ENCODE measurements at places on chromosomes 13 and 19.

GRCh38 chr19:38559428-38560401, 58.0 kb downstream of the MAP4K1 start:
- no peak for DNase-seq

DNA sequence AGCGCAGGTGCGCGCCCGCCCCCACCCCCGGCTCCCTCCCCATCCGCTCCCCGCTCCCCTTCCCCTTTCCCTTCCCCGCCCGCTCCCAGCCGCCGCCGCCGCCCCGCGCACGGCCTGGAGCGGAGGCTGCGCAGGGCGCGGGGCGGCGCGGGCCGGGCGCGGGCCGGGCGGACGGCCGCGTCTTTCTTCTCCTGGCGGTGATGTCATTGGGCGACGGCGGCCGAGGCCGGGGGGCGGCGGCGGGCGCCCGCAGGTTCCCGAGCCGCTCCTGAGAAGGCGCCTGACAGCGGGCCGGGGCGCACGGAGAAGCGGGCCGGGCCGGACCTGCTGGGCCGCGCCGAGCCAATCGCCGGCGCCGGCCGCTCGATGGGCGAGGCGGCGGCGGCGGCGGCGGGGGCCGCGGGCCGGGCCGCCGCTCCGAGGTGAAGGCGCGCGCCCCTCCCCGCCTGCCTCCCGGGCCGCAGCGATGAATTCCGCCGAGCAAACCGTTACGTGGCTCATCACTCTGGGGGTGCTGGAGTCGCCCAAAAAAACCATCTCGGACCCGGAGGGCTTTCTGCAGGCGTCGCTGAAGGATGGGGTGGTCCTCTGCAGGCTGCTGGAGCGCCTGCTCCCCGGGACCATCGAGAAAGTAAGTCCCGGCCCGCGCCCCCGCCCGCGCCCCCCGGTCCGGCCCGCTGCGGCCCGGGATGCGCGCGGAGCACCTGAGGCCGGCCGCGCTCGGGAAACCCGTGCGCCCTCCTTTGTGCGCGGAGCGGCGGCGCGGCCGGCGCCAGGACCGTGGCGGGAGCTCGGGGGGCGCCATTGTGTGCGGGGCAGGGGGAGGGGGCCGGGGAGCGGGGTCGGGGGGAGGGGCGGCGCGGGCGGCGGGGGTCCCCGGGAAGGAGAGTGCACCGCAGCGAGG, at the start of gene ARHGEF7:
ARHGEF7 (plus strand) TSS at position 250 of the 904 bp plus-strand sequence; CDS start at position 467, 217 bp downstream.
- DNase-seq = no peak

GRCh38 chr19:41194157-41194552, 1.1 kb downstream of the CYP2S1 start:
- DNase-seq = no peak

- DNase-seq = no peak
Observed at GRCh38 chr13:23778879-23779278, 110.3 kb downstream of the MIPEP start.

DNA sequence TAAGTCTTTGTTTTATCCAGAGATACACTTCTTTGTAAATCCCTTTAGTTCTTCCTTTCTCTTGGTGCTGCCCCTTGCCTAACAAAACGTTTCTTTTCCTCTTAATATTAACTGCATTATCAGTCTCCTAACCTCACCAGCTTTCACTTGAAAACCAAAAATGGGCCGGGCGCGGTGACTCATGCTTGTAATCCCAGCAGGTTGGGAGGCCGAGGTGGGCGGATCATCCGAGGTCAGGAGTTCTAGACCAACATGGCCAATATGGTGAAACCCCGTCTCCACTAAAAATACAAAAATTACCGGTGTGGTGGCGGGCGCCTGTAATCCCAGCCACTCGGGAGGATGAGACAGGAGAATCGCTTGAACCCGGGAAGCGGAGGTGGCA, 329.8 kb upstream of the MIR17HG start:
- DNase-seq = no peak

GRCh38 chr19:3774621-3775373, 2.8 kb upstream of the RAX2 start:
- DNase-seq = no peak

GRCh38 chr13:80572308-80572922, 231.5 kb upstream of the SPRY2 start:
- DNase-seq = no peak

GRCh38 chr13:20825477-20825875, 51.7 kb upstream of the EEF1AKMT1 start:
- no peak for DNase-seq

DNA sequence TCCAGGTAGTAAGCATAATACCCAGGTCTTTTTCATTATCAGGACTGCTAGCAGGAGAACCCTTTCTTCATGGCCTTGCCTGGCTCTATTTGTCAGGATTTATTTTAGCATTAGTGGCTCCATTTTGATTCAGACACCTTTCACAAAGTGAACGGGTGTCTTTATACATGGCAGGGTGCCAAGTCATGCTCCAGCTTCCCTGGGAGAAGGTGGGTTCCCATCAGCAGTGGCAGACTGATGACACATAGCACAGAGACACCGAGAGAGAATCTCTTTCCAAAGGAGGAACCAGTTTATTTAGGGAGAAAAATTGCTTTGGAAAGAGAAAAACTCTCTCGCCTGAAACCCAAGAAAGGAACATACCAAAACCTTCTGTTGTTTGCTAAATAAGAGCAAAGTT, 135.3 kb upstream of the TMTC4 start:
- DNase-seq = no peak

DNA sequence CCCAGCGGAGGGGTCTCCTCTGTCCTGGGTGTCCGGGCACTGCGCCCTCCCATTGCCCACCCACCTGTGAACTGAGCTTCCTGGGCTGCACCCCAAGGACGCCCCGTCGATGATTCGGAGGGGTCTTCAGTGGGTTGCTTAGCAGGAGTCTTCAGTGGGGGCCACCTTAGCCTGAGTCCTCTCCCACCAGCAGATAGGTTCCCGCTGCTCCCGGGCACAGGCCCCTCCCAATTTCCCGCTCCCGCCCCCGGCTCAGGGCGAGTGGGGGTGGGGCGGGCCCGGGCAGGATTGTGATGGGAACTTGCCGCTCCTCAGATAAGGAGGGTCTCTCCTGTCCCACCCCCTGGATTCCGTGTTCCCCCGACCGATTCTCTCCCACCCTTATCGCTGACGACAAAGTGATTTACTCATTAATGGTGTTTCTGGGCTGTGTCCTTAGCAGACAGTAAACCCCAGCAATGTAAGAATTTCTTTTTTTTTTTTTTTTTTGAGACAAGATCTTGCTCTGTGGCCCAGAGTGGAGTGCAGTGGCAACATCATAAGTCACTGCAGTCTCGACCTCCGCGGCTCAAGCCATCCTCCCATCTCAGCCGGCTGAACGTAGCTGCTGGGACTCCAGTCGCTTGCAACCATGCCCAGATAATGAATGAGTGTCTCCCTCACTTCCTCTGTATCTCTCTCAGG, 655 bp upstream of the S1PR5 start:
- no peak for DNase-seq

GRCh38 chr19:5974721-5975387, 3.1 kb downstream of the RANBP3 start:
- no peak for DNase-seq

GRCh38 chr13:113989585-113990300, 15.9 kb upstream of the C13orf46 start:
- DNase-seq = no peak

- DNase-seq = no peak
Observed at GRCh38 chr19:45075301-45076028, 813 bp downstream of the ZNF296 start.

GRCh38 chr19:10553087-10553667, 9.5 kb downstream of the ATG4D start:
- no peak for DNase-seq

GRCh38 chr13:80778297-80778696, 437.4 kb upstream of the SPRY2 start:
- no peak for DNase-seq

DNA sequence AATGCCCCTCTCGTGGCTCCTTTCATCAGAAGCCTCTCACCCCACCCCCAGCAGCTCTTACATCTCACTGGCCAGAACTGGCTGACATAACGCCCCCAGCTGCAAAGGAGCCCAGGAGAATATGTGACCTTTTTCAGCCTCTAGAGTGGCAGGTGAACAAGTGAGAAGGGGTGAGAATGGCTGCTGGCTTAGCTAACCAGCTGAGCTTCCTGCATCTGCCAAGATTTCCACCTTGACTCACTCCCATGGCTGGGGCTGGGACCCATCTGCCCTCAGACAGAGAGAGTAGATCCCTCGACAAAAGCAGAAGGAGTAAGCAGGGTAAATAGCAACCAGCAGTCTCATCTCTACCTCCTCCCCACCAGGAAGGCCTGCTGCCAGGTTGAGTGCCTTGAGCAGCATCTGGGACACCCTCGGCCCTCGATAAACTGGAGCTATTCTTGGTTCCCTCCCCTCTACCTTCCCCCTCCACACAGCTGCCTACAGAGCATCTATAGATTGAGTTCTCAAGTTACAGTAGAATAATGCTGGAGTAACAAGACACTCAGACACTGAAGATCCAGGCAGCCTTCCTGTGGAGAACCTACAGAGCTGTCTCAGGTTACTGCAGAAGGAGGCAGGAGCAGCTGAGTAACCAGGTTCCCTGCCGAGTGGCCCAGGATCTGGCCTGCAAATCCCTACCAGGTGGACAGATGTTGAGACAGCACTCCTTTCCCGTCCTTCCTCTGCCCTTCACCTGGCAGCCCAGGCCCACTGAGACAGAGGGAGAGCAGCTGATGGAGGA, 15.5 kb downstream of the KASH5 start:
- no peak for DNase-seq

DNA sequence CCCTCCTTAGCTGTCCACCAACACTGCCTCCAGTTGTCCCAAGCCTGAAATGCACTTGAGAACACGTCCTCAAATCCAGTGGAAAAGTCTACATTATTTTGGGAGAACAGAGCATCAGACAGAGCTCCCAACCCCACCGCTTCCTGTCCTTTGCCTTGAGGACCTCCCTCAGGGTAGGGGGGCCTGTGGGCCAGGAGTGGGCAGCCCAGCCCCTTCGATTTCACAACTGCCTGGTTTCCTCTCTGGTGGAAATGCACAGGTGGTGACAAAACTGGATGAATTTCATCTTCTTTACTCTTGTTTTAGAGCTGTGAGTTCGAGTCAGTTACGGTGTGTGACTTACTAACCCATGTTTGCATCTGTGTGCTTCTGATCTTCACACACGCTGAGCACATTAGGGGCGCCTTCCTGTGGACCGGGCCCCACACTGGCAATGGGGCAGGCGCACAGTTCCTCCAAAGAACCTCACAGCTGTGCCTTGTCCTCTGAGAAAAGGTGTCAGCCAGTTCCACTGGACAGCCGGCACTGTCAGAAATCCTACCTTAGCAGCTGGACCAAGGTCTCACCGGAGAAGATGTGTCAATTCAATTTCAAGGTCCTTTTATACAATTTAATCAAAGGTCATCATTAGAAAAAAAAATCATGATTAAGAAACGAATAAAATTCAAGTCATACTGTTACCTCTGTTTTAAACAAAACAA, 80.2 kb downstream of the IRS2 start:
- DNase-seq = no peak

GRCh38 chr19:16605553-16605994, 22.4 kb downstream of the MED26 start:
- no peak for DNase-seq

DNA sequence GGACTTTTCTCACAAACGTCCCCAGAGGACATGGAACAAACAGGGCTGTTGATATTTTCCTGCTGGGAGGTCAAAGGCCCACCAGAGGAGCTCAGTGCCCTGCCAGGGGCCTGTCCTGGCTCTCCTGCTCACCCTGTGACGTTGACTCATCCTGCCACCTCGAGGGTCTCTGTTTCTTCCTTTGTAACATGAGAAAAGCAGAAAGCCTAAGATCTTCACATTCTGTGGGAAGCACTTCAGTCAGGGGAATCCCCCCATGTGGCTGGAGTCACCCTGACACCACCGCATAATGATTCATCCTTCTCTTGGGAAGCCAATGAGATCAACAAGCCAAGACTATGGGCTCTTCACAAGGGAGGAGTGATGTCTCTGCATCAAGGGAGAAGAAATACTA, 147.9 kb downstream of the KATNAL1 start:
- no peak for DNase-seq

GRCh38 chr13:87333599-87333998, 337.6 kb upstream of the SLITRK5 start:
- DNase-seq = no peak

- DNase-seq = no peak
Observed at GRCh38 chr19:39969681-39970424, 1.1 kb upstream of the PSMC4 start.

GRCh38 chr13:35356572-35356971, 119.9 kb downstream of the MAB21L1 start:
- DNase-seq = no peak

- DNase-seq = no peak
Observed at GRCh38 chr13:30739761-30740642, 4.7 kb downstream of the ALOX5AP start.

DNA sequence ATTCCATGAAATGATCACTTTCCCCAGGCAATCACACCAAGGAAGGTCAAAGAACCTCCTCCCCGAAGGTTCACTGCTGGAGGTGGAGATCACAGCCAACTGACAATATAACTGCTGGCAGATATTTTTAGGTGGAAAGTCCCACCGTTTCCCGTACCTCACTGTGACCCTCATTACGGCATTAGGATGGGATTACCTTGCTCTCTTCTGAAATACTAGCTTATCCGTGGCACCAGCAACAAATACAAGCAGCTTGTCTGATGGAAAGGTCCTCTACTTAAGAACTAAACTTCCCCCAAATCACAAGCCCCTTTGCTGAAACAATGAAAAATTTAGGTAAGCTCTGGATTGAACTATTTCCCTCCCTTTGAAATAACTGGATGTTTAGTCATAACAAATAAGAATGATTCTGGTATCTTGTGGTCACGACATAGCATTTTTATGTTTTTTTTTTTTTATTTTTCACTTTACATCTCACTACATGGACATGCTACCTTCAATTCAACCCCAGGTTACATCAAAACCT, 178.9 kb downstream of the COL4A1 start:
- no peak for DNase-seq

GRCh38 chr19:30091456-30091855, 149.4 kb downstream of the URI1 start:
- no peak for DNase-seq

GRCh38 chr19:9709305-9709704, 34.4 kb upstream of the ZNF562 start:
- DNase-seq = no peak

- DNase-seq = no peak
Observed at GRCh38 chr19:46226438-46226973, 3.0 kb upstream of the IGFL1 start.

GRCh38 chr13:53340505-53341143, 312.0 kb downstream of the OLFM4 start:
- DNase-seq = no peak

GRCh38 chr13:35378939-35379338, 97.5 kb downstream of the MAB21L1 start:
- DNase-seq = no peak

GRCh38 chr13:106152047-106152446, 383.4 kb downstream of the EFNB2 start:
- DNase-seq = no peak

All from HS-27A (cell line).